ENCODE measurements at places on chromosomes 4 and X.
A peak's percentile ranks its signal among the peaks of the same experiment; 100 is the strongest.

DNA sequence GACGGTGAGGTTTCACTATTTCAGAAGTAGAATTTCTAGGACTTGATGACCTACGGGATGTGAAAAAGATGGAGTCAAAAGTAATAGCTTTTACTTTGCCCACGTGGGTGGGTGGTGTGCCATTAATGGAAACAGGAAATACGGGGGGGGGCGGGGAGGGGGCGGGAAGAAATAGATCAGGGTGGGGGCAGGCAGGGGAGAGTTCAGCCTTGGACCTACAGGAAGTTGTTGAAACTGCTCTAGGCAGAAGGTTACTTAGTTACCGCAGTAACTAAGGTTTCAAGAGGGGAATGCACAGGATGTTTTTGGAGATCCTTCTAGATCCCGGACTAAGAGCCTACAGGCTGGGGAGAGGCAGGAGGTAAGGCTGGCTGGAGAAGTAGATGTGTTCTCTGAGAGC lies 3.6 kb upstream of the FHL1 start:
- no peak for DNase-seq

GRCh38 chr4:88535090-88535755 lies 11.6 kb upstream of the PYURF start:
- no peak for DNase-seq

DNA sequence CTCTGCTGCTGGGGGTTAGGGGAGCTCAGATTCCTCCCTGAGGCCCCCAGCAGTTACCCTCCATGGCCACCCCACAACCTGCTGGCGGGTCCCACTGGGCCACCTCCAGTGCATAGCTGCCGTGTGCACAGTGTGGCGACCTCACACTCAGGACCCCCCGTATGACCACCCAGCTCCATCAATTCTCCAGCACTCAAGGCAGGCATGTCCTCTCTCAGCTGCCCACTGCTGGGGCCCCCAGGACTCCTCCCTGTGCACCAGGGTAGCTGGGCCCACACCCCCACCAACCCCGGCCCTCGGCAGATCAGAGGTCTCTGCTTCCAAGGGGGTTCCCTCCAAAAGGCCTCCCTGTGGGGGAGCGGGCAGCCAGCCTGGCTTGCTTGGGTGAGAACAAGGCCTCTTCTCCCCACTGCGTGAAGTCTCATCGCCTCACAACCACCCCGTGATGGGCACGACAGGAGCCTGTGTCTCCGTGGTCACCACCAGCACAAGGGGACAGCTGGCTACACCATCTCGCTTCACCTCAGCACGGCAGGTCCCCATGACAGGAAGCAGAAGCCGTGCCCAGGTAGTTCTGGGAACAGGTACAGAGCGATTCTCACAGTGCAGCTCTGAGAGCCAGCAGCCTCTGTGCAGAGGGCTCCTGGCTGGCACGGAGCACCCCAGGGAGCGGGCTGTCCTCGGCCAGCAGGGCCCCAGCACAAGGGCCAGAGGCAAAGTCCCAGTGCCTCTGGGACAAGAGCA lies 4.6 kb upstream of the HAUS3 start:
- no peak for DNase-seq

- DNase-seq = no peak
Measured at GRCh38 chrX:129510331-129510730, 13.0 kb downstream of the SMARCA1 start.

GRCh38 chr4:33739884-33740632 lies 2504.3 kb downstream of the ARAP2 start:
- no peak for DNase-seq

GRCh38 chr4:33013282-33013681 lies 2293.1 kb downstream of the PCDH7 start:
- no peak for DNase-seq

DNA sequence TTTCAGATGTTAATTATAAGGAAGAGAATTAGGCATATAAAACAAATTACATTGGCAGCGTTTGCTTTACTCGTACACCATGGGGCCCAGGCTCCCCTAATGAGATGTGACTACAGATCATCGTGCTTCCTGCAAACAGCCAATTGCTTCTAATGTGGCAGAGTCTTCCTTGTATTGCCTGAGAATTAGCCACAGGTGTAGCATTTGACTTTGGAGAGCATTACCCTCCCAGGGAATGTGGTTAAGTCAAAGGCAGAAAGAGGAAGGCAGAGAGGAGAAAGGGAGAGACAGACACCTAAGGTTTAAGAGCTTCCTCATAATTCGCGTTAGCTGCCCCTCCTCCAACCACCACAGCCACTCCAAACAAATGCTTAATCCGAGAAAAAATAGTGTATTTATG lies 97.0 kb downstream of the MID1IP1 start:
- no peak for DNase-seq

- no peak for DNase-seq
Measured at GRCh38 chr4:89303177-89303576, 4.4 kb downstream of the GPRIN3 start.

DNA sequence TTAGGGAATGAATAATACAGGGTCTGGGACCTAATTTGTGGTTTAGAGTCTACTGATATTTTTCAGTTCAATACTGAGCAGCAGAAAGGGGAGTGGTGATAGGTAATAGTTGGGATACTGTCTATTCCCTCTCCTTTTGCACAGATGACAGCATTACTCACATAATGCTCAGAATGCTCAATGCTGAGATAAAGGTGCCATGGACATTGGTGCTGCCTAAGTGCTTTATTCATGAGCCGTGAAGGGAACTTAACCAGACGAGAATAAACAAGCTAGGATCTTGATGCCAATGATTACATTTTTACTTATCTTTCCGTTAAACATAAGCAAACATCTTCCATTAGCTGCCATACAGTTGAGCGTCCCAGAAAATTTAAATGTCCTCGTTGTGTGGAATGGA lies 75.6 kb downstream of the STK32B start:
- DNase-seq = no peak

DNA sequence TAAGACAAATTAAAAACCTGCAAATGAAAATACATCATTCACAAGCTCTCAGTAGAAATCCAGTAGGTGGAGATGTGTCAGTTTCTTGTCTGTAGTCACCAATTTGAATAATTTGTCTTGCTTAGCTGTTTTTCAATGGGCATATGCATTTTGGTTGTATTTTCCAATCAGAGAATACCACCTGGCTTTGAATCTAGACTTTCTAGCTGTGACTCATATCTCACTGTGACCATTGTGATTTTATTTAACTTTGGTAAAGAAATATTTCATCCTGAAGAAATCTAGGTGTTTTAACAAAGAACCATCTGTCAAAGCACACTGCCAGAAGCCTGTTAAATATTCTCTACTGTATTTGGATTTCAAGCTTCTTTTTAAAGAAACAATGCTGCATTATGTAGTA lies 1650.6 kb upstream of the IGFBP7 start:
- no peak for DNase-seq

- DNase-seq = no peak
Measured at GRCh38 chr4:48813964-48814363, 16.9 kb upstream of the OCIAD1 start.

- DNase-seq = no peak
Measured at GRCh38 chrX:134520860-134521390, 61.0 kb downstream of the HPRT1 start.

DNA sequence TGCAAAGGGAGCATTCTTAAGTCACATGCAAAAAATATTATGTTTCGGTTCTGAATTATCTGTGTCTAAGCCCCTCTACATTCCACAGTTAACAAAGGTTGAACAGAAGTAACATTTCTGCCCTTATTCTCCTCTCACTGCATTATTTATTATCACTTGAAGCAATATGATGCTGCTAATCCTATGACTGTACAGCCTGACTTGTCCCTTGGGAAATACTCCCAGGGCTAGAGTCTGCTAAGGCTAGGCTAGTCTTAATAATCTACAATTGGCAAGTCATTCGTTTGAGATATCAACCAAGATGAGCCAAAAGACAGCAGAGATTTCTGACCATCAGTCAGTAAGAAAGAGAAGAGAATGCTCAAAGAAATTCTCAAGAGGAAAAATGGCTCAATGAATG lies 226.9 kb upstream of the HCCS start:
- no peak for DNase-seq

- no peak for DNase-seq
Measured at GRCh38 chr4:76570141-76570973, 135.3 kb downstream of the SHROOM3 start.

DNA sequence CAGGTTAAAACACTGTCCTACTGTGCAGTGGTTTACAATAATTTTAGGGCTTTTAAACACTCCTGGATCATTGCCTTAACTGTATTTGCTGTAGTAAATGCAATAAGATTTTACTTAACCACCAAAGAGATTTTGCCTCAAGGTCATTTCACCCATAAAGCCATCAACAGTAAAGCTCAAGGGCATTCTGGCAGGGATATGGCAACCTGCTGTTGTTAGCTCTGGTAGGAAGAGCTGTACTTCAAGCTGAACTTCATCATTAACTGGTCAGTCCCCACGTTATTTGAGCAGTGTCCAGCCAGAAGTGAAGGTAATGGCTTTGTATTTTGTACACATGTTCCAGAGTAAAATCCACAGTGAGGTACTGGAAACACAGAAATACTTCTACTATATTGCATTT lies 26.9 kb upstream of the MAOA start:
- no peak for DNase-seq

DNA sequence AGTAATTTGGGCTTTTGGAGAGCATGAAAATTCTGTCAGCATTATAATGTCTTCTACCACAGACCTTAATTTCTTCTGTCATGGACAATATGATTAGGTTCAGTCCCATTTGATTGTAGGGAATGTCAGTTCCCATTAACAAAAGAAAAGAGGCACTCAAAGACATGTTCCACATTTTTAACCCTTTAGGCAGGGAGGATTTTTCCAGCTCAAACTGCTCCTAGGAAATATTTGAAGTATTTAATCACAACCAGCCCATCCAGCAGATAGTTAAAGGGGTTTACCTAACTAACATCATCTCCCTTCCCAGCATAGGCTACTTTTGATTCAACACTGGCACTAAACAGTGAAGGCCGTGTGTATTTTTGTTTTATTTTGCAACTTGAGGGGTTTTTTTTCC lies 256.0 kb downstream of the DHX15 start:
- no peak for DNase-seq

GRCh38 chr4:176320976-176321361 lies 1.2 kb downstream of the SPCS3 start:
- DNase-seq = no peak

GRCh38 chr4:42710329-42710728 lies 53.4 kb upstream of the ATP8A1 start:
- no peak for DNase-seq

- no peak for DNase-seq
Measured at GRCh38 chr4:71945791-71946190, 86.0 kb upstream of the NPFFR2 start.

DNA sequence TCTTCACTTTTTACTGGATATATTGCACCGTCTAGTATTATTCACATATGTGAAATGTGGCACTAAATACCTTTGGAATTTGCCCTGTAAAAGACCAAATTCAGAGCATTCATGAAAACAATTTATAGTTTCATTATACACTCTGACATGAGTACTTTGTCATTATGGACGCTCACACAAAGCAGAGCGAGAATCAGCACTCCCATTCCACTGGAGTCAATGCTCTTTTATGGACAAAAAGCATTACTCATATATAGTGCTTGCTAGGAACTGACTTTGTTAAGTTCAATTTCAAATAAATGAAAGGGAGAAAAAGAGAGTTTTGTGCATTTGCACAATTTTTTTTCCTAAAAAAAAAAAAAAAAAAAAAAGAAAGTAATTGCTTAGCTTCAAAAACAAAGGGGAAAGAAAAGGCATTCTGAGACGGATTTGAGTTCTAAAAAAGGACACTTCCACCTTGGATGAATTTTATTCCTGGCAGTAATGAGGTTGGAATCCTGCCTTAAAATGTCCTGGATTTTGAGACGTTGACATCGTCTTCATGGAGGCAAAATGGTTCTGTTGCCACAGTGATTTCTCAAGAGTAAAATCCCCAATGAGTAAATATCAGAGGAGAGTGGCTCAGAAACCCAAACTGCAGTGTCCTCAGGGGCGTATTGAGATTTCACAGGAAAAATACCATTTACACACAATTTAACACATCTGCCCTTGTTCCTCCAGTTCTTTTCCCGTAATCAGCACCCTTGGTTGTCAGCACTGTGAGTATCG lies 34.8 kb downstream of the CCDC149 start:
- DNase-seq = no peak

DNA sequence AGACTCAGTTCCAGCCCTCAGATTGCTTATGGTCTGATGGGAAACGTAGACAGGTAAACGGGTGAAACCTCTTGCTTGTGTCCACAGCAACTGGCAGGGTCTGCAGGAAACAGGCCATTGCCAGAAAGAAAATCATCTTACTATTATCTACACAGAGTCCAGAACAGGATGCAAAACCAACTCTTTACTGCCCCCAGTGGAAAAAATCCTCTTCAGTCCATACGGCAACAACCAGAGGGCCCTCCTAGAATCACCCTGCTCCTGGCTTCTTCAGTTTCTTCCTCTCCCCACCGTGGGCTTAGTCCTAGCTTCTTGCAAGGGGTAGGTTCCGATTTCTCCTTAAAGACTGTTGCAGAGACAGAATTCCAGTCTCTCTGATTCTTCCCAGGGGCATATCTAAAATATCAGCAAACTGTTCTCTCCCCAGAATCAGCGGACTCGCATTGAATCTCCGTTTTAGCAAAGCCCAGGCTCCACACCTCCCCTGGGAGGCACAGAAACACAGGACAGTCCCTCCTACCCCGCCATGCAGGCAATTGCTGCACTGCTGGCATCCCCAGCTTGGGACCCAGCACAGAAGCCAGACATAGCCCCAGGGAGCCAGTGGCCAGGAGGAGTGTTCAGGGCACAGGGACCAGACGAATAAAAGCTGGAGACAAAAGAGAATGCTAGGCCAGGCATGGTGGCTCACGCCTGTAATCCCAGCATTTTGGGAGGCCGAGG lies 41.0 kb upstream of the SH3RF1 start:
- DNase-seq = no peak

- DNase-seq = no peak
Measured at GRCh38 chr4:151991884-151992167, 231.0 kb upstream of the GATB start.

- no peak for DNase-seq
Measured at GRCh38 chrX:63743596-63743995, 41.4 kb downstream of the ARHGEF9 start.

DNA sequence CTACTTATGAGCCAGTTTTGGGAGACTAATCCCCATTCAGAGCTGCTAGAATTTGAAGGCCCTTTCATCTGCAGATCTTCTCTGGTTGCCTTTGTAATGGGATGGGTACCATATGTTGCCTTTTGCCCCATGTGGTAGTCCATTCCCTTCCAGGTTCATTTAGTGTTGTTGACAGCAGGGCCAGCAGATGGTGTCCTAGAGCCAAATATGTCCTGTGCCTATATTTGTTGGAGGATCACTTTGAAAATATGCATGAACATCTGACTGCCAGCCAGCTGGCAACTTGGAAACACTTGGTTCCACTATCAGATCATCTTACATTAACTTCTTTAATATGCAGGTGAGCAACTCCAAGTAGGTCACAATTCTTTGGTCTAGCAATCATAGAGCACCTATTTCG lies 30.4 kb downstream of the CFAP299 start:
- DNase-seq = peak; percentile 22

Data from stimulated activated CD4-positive, alpha-beta T cell treated with anti-CD3 and anti-CD28 coated beads, Interleukin-15, amount 100 ng/mL, for 48 hours (primary cell).